Activated CD4-positive, alpha-beta T cell treated with anti-CD3 and anti-CD28 coated beads for 24 hours (primary cell): ENCODE measurements at places on chromosomes 11 and 22.

GRCh38 chr11:64751136-64751535 is 7.2 kb upstream of the RASGRP2 start:
- DNase-seq = no peak

- no peak for DNase-seq
Measured at GRCh38 chr11:72864702-72865655, 50.8 kb downstream of the ATG16L2 start.

DNA sequence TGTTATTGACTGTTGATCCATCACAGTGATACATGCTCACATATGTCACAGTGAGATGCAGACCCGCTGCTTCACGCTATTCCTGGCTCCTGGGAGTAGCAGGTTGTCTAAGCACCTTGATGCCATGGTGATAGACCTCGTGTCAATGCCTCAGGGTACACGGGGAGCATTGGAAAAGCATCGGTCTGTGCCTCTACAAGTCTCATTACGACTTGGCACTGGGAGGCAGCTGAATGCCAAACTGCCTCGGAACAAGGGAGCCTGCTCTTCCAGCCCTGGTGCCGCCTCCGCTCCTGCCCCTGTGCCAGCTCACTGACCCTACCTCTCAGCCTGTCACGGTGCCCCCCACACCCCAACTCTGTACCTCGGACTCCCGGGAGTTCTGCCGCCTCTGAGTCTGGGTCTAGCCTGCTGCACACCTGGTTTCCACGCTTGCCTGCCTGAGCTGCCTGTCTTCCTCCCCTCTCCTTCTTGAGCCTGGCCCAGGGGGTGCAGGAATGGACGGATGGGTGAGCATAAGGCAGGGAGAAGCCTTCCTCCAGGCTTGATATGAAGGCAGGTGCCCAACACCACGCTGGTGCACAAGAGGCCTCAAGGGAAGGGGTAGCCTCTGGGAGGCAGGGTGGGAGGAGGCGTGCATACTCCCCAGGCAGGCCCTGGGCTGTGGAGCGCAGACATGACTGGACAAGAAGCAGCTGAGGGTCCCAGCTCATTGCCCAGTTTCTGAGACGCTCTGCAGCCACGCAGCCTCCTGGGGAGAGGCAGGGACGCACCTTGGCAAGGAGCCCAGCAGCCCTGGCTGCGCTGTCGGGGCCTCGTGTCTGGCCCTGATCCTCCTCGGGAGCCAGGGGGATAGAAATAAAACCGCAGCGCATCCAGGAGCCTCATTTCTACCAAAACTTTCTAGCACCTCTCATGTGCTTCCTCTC is 1.8 kb upstream of the NFAM1 start:
- DNase-seq = no peak

DNA sequence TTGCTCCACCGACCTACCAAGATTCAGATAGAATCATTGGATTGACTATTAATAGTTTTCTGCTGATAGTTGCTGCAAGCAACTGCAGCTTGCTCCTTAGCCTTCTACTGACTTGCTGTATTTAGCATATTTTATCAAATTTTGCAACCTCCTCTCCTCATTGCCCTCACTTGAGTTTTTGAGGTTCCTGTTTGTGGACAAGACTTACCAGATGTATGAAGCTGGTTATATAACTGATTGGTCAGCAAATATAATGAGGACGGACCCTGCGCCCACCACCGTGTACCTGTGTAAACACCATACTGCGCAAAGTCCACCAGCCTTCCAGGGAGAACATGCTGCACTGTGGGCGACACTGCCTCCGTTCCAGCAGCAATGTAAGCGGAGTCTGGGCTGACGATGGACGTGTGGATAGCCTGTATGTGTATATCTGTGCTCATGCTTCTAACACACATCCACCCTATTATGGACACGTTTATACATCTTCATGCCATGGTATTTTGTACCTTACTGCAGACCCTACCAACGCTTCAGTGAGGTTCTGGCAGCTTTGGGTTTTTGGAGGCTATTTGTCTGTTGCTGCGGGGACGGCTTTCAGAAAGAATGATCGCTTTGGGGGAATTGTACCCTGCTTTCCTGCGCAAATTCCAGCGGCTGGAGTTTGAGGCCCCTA is 1.5 kb upstream of the USP18 start:
- no peak for DNase-seq

DNA sequence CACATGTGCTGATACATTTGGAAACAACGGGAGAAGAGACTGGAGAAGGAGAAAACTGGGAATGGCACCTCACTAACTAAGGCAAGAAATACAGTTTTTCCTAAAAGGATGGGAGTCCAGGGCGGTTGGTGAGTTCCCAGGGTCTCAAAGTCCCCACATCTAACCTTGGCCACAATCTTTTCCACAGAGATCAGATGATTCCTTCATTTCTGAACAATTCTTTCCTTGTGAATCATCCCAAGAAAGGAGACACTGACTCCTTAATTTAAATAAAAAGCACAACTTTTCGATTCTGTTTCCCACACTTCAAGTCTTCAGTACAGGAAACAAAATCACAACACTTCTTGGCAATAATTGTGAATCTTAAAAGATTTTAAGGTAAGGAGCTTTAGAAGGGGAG is 384.7 kb downstream of the DCDC1 start:
- DNase-seq = no peak

GRCh38 chr11:33825854-33826560 is 51.7 kb upstream of the FBXO3 start:
- DNase-seq = no peak

DNA sequence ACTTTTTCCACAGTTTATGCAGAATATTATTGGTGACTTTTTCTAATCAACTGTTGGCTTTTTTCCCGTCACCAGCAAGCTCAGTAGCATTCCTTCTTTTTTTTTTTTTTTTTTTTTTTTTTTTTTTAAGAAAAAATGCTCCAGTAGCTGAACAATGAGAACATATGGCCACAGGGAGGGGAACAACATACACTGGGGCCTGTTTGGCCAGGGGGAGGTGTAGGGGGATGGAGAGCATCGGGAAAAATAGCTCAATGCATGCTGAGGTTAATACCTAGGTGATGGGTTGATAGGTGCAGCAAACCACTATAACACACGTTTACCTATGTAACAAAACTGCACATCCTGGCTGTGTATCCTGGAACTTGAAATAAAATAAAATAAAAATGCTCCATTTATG is 82.5 kb downstream of the ARHGAP42 start:
- no peak for DNase-seq

GRCh38 chr11:9017773-9018172 is 14.0 kb upstream of the NRIP3 start:
- DNase-seq = no peak

GRCh38 chr11:78420255-78420764 is 2.7 kb upstream of the GAB2 start:
- no peak for DNase-seq
